ENCODE measurements at places on chromosomes 1 and 21.

DNA sequence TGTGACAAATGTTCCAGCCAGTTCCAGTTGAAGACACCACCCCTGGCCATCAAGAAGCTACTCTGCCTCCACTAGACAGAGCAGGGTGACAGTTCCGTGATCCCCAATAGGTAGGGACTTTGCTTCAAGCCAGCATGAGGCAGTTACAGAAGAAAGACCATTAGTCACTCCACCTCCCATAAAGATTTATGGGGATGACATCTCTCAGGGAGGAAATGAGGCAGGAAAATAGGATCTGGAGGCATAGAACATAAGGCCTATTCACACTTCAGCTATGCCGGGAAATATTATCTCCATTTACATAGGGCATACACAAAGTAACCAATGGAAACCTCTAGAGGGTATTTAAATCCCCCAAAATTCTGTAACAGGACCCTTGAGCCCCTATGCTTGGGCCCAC lies 3.5 kb upstream of the GBP7 start:
- DNase-seq, result no peak

GRCh38 chr1:89809556-89809955 lies 11.3 kb upstream of the LRRC8D start:
- no peak for DNase-seq

DNA sequence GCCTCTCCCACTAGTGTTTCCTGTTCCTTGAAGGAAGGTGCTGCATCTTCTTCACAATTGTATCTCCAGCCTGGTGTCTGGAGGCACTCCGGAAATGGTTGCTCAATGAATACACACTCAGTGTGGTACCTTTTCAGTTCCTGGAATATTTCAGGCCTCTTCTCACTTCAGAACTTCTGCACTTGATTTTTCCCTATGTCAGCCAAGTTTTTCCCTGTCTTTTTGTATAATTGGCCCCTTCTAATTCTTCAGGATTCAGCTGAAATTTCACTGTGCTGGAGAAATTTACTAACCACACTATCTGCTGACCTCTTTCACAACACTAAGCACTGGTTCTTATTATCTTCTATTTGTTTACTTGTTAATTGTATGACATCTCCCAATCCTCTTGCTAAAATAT lies 61.2 kb upstream of the MAP10 start:
- DNase-seq, result no peak

GRCh38 chr1:212613440-212614335 lies 5.1 kb downstream of the ATF3 start:
- DNase-seq, result no peak

GRCh38 chr1:213687832-213688231 lies 299.9 kb upstream of the PROX1 start:
- DNase-seq, result no peak

- no peak for DNase-seq
Observed at GRCh38 chr1:23343221-23344110, 618 bp downstream of the HNRNPR start.

GRCh38 chr1:191970116-191970515 lies 188.1 kb upstream of the RGS18 start:
- peak; percentile 36 for DNase-seq

DNA sequence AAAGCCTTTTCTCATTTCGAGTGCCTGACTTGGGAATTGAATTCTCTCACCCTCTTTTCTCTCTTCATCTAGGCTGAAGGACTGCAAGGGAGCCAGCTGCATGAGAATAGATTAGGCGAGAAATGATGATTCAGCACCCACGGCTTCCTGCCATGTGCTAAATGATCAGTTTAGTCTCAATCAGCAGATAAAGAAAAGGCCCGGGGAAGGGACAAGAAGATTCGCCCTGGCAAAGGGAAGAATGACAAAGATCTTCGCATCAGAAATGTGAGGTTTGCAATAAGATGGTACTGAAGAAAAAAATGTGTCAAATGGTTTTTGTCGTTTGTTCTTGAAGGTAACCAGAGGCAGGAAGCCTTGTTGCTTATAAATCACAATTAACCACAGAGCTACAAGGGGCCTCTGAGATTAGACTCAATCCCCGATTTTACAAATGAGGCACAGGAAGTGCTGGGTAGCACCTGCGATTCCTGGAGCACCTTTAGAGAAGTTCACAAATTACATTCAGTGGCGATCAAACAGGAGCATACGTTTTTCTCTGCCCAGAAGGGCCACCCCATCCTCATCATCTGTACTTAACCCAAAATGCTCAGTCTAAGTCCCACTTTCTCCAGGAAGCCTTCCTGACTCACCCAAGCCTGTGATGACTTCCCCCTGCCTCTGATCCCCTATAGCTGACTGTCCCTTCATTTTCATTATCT lies 183.4 kb downstream of the ZNF281 start:
- DNase-seq, result no peak

- DNase-seq, result no peak
Observed at GRCh38 chr1:198678301-198678836, 39.5 kb downstream of the PTPRC start.

GRCh38 chr1:91803847-91804545 lies 82.0 kb downstream of the TGFBR3 start:
- DNase-seq, result no peak

DNA sequence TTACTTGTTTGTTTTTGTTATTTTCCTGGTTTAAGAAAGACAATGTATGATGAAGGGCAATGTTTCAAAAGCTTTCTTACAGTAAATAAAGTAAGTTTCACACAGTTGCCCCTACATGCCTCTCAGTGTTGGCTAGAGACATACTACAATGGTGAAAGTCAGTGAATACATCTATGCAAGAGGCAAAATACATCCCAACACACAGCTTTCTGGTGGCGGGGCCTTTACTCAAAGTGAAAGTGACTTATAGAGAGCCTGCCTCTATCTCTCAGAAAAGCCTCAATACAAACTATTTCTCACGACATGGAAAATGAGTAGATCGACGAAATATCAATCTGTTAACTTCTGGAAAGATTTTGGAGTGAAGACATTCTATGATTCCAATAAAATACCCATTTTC lies 122.3 kb downstream of the SLC30A10 start:
- no peak for DNase-seq
